ENCODE measurements at places on chromosomes 13 and 19.

DNA sequence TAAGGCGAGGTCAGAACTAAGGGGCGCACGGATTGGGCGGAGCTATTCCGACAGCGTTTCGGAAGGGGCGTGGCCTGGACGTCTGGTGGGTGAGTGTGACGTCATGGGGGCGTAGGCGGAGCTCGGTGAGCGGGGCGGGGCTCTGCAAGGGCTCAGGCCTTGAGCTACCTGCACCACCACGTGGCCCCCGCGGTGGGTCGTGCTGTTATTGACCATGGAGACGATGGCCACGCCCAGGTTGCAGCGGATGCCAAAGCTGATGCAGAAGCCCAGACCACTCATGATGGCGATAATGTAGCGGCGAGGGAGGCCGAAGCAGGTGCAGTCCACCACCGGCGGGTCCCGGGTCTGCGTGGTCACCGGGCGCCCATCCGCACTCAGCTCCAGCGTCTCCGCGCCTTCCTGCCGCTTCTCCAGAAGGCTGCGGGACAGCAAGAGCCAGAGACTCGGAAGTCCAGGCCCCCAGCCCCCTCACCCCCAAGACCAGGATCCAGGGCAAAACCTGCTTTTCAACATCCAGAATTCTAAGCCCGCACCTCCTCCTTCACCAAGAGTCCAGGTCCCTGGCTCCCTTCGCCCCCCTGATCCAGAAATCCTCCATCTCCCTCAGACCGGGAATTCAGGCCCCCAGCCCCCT lies 4.8 kb downstream of the SLC17A7 start:
- no peak for DNase-seq

DNA sequence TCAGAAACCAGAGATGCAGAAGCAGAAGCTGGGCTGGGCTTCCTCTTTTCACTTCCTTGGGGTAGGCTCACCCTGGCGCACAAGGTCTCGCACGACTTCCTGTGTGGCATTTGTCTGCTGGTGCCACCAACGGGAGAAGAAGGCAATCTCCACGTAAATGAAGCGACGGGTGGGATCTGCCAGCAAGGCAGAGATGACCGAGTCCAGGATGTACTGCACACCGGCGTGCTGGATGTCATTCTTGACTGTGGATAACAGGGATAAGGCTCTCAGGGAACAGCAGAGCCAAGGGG lies 1.3 kb downstream of the MAN2B1 start:
- no peak for DNase-seq

DNA sequence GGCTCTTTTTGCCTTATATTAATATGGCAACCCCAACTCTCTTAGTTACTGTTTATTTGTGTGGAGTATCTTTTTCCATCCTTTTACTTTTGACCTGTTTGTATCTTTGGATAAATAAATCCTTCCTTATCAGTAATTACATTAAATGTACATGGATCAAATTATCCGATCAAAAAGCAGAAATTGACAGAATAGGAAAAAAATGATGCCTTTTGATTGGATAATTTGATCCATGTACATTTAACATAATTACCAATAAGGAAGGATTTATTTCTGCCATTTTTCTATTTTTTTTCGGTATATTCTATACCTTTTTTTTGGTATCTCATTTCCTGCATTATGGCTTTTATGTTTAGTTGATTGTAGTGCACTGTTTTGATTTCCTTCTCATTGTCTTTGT lies 57.2 kb downstream of the ZMYM2 start:
- DNase-seq: no peak

DNA sequence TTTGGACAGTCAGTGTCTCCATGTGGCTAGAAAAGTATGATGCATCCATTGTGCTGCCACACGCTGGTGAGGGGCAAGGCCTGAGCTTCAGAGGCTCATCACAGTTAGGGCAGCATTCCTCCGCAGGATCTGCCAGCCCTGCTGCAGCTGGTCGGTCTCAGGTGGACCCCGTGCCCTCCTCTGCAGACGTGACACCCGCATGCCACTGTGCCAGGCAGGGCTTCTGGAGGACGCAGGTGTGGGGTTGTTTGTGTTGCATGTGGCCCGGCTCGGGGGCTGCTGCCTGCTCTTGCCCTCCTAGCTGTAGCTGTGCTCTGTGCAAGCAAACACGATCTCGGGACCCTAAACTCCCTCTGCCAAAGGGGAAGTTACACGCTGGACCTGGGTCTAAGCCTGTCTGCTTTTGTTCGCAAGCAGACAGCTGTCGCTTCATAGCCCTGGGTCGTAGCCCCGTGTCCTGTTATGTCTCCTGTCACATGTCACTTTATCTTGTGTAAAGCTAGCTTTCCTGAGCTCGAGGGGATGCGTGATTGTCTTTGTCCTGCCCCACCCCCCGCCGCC lies 45.3 kb downstream of the SLC7A9 start:
- no peak for DNase-seq

GRCh38 chr19:28966737-28967399 lies 246.1 kb downstream of the UQCRFS1 start:
- no peak for DNase-seq

- no peak for DNase-seq
These were observed 8.2 kb upstream of the ERFL start for GRCh38 chr19:41936416-41936850.

DNA sequence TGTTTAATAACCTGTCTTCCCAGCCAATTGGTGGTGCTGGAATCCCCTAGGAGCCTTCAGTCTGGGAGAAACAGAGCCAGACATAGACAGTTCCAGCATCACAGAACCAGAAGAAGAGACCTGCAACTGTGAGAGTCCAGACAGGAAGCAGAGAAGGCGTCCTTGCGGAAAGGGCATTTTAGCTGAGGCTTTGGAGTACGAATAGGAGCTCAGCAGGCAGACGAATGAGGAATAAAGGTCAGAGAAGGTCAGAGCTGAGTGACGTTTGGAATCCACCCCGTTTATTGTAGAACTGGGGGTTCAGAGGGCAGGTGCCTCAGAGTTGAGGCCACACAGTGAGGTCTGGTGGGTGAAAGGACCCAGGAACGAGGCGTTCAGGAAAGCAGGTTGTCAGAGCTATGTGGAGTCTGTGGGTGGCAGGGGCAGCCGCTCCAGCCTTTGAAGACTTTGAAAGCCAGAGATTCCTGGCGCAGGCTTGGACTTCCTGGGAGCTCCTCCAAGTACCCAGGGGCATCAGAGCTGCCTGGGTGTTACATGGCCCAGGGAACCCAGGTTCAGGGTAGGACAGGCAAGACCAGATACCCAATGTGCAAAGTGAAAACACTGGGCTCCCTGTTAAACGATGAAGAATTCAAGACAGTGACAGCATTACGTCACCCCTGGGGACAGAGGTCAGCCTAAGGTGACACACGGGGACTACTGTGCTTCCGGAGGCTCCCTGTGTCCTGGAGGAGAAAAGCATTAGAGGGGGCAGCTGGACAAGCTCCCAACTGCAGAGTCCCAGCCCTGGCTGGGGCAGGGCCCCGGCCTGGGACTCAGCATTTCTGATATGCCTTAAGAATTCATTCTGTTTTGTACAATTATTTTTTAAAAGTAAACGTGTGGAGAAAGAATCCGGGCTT lies 5.5 kb downstream of the ARRDC2 start:
- no peak for DNase-seq
